Activated effector memory CD4-positive, alpha-beta T cell treated with anti-CD3 and anti-CD28 coated beads, Interleukin-2, amount 50 U/mL, for 16 hours (primary cell): ENCODE measurements at places on chromosomes 11 and 22.

DNA sequence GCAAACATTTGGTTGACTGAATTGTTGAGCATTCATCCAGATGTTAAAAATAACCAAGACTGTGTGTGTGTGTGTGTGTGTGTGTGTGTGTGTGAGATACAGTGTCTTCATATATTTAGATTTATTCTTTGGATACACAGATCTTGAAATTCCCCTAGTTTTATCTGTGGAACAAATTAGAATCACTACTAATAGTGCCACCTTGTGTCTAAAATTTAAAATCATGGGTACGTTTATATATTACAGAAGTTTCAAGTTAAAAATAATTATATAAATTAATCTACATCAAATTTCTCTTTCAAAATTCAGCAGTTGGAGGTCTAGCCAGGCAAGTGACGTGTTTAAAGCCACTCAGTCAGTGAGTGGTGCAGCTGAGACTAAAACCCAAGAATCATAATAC is 1566.2 kb upstream of the TENM4 start:
- DNase-seq = no peak

DNA sequence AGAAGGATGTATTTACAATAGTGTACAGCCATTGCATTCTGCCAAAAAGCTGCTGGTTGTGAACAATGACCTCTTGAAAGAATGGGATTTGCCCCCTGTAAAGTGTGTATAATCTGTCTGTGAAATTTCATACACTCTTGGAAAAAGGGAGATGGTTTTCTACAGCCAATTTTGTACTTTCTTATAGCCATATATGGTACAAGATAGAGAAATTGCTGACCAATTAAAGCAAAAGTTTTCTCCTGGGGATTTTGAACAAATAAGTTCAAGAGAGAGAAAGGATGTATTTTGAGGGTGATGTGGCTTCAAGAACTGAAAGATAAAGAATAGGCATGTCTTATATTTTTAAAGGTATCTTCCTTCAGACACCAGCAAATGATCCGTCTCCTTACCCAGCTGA is 211.0 kb downstream of the NAV2 start:
- no peak for DNase-seq

- no peak for DNase-seq
Measured at GRCh38 chr22:45207981-45208664, 32.6 kb downstream of the KIAA0930 start.

DNA sequence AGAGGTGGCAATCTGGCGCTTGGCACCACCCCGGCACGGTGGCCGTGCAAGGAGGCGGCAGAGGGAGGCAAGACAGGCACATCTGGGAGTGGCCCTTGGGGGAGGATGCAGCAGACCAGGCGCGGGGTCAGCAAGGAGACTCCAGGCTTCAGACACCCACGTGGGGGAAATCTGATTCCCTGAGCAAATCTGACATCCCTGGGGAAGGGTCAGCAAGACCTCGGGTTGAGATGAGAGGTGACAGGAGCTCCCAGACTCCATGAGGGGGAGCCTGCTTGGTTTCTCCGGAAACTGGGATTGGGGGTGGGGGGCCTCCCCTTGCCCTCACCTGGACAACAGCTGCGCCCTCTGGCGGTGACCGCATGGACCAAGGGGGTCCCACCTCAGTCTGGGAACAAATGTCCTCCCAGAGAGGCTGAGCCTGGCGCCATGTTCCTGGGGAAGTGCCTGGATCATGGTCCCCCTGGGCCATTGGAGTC is 4.0 kb upstream of the RCOR2 start:
- peak; percentile 76 for DNase-seq

DNA sequence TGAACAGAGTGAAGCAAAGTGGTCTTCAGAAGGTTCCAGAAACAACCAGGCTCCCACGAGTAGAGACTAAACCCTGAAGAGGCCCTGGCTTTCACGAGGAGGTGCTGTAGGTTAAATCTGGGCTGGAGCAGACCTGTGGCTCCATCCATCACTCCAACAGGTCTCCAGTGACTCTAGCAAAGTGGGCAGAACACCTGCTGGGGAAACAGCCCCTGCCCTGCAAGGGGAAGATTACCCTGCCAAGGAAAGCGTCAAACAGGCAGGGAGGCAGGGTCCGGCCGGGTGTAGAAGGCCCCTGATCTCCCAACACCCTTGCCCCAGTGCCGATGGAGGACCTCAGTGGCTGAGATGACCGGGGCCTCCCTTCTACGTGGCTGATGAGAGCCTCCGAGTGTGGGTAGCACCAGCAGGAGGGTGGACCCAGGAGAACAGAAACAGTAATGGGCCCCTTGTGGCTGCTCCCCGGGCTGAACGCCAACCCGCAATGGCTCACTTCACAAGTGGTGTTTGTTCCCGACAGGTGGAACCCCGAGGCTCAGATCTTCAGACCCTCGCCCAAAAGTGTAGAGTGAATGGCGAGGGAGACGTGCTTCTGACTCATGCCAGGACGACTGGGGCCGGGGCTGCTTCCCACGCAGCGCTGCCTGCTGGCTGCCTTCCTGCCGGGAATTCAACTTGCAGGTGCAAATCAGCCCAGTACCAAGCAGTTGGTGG is 112.0 kb downstream of the SHANK2 start:
- peak; percentile 50 for DNase-seq

DNA sequence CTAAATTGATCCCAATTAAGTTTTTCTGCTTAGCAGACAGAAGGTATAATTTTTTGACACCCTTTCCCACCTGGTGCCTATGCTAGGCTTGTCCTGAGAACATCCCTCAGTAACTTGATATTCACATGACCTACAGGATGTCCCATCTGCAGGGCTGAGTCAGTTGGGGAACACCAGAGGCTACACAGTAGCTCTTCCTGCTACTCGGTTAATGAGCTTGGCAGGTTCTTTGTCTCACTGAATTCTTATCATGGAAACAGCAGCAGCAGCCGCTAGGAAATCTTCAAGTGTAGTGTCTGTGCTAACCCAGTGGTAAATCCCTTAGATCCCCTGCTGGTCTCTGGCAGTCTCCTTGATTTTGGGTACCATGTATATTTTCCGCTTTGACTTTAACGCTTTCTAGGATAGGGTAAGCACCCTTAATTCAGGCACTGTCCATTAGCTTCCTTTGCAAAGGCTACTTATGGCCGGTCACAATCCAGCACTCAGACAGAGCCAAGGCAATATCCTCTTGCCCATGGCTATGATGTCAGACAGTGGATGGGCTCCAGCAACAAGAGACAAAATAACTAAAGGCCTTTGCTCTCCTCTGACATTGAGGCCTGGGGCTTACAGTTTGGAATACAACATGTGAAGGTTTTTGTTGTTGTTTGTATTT is 8.5 kb downstream of the MRPL16 start:
- DNase-seq = no peak

- no peak for DNase-seq
Measured at GRCh38 chr11:32891657-32892354, 805 bp upstream of the QSER1 start.

DNA sequence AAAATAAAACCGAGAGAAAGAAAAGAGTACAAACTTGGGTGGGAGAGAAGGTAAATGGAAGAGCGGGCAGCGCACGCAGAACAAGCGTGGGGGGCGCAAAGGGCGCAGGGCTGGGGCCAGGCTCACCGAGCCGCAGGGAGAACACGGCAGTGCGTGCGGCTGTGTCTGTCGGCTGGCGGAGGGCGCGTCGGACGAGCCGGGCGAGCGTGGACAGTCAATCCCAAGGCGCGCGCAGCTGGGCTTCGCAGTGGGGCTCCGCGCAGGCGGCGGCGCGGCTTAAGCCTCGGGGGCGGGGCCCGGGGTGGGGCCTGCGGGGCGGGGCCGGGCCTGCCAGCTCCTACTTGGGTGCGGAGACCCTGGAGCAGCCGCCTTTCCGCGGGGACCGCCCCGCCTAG is at the start of gene UCP2:
Gene UCP2 (minus strand): TSS at position 249 of the 395 bp plus-strand sequence. CDS start 4,465 bp downstream, outside the sequence.
- peak; percentile 94 for DNase-seq

DNA sequence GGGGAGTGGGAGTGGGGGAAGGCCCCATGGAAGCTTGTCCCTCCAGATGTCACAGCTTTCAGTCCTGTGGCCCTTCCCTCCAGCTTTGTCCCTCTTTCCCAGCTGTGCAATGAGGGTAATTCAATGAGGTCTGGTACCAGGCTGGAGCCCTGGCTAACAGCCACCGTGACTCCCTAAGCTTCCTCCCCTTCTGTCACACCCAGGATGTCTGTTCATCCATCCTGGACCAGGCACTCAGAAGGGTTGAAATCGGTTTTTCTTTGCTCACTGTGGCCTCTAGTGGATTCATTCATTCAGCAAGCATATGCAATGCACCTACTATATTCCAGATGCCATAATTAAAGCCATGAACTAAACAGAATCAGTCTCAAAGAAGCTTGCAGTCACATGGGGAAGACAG is 38.7 kb downstream of the SYT13 start:
- no peak for DNase-seq
